ACHN (cell line): ENCODE measurements at places on chromosomes 13 and 19.

GRCh38 chr13:110297766-110298504, 9.0 kb downstream of the COL4A1 start:
- DNase-seq: no peak

GRCh38 chr13:35718084-35718483, 241.6 kb upstream of the MAB21L1 start:
- no peak for DNase-seq

GRCh38 chr19:45613926-45614725, 12.1 kb upstream of the GPR4 start:
- peak; percentile 86 for DNase-seq

DNA sequence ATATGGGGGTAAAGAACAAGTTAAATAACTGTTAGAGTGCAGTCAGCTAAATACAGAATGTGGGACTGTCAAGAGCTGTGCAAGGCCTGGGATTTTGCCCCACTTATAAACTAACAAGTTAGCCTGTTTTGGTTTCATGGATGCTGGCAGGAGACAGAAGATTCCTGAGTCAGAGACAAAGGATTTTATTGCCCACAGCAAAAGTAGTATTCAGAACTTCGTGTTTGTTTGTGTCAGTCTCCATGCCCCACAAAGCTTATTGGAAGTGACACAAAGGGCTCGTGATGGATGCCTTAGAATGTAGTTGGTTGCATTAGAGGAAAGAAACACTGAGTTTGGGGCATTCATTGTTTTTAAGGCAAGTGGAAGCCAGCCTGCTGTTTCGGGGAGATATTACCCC, 22.2 kb upstream of the SPRYD7 start:
- DNase-seq: no peak

DNA sequence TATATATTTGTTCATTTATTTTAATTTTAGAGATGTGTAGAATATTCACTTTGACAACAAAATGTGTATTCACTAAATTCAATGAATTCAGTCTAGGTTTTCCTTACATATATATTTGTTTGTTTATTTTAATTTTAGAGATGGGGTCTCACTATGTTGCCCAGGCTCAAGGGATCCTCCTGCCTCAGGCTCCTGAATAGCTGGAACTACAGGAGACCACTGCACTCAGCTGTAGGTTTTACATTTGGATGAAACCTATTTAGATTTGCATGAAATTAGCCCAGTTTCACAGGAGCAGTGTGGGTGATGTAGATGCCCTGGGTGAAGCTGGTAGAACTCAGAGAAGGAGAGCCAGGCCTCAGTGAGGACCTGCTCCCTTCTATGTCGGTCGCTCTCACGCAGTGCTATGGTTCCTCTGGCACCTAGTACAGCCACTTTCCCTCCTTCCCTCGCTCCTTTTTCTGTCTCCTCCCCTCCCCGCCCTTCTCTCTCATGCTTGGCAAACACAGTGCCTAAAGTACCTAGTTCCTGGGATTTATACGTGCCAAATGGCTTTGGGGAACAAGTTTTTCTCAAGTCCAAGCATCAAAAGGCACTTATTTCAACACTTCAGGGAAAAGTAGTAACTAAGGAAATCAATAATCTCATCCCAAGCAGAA, 14.7 kb upstream of the HMGB1 start:
- DNase-seq: no peak

- DNase-seq: no peak
Measured at GRCh38 chr19:15923702-15924101, 10.6 kb downstream of the CYP4F11 start.

- no peak for DNase-seq
Measured at GRCh38 chr13:109154546-109154945, 525.1 kb downstream of the MYO16 start.

DNA sequence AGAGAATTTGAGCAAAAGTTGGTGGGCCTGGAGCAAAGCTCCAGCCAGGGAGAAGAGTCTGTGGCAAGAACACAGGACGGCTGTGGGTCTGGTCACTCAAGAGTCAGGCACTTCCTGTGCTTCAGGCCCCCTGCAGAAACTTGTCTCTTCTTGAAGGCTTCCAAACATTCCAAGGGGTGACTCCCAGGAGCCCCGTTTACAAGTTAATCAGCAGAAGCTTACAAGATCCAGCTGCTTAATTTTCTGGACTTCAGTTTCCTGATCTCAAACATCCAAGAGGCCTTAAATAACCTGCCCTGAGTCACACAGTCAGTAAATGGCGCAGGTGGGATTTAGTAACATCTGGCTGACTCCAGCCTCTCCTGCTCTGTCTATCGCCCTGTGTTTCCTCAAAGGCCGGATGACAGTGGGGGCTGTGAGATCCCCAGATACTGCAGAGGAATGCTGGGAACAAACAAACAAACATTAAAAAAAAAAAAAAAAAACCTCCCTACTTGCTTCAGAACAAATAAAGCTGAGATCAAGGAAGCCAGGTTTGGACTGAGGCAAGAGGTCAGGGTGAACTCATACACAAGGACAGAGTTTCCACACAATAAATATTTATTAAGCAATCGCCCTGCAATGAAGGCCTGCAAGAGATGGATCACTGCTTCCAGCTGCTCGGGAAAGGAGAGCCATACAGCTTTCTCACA, 175.4 kb upstream of the RFC3 start:
- no peak for DNase-seq

DNA sequence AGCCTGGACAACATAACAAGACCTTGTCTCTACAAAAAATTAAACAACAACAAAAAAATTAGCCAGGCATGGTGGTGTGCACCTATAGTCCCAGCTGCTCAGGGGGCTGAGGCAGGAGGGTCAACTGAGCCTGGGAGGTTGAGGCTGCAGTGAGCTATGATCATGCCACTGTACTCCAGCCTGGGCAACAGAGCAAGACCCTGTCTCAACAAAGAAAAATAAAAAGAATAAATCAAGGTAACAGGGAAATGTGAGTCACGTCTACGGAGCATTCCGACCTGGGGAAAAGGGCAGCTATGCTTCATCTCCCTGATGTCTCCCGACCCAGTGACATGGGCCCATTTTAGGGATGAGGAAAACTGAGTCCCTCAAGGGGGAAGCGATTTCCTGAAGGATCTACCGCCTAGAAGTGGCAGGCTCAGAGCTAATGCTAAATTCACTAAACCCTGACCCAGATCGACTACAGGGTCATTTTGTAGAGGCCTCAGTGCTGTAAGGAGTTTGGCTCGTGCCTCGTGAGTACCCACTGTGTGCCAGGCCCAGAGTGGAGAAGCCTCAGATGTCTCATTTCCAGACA, 19.5 kb downstream of the PTPRS start:
- DNase-seq: no peak

DNA sequence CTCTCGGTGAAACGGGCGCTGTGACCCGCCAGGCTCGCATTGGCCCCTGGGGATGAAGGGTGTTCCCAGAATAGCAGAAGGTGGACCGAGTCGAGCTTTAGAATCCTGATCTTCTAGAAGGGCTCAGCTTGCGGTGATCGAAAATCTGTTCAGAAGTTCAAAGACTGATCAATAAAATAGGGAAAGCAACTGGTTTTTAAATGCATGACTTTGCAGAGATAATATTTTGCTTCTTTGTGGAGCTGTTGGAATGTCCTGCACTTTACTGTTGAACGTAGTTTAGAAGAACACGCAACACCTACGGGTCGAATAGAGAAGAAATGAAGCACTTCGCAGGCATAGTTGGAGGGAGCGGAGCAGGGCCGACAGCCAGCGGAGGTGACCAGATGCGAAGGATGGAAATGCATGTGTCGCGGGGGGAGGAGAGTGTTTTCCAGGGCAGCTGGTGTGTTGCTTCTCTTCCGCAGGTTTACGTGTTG, 766 bp downstream of the CEBPG start:
- DNase-seq: peak; percentile 29

DNA sequence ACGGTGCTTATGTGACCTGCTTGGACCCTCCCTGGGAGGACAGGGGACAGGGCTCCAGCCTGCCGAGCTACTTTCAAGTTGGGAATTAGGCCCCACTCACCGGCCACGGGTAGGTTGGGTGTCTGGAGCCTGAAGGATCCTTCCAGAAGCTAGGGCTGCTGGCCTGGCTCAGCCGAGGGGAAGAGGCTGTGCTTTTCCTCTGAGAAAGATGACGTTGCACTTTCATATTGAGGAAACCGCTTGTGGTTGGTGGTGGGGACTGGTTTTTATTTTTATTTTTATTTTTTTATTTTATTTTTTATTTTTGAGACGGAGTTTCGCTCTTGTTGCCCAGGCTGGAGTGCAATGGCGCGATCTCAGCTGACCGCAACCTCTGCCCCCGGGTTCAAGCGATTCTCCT, at the start of gene TMEM150B:
Gene TMEM150B (minus strand): TSS at position 170 of the 400 bp plus-strand sequence. CDS start 4,305 bp downstream, outside the sequence.
- no peak for DNase-seq
